ENCODE measurements at places on chromosomes 16 and 17.

- no peak overlapping the region for H3K4me3 ChIP-seq
- no peak overlapping the region for H3K27ac ChIP-seq
- no peaks in the 10 kb centered on the region for H3K4me1 ChIP-seq
- peaks cover 5% of the 10 kb centered on the region for H3K27me3 ChIP-seq
Observed at GRCh38 chr17:16938031-16938430, 33.9 kb downstream of the TNFRSF13B start.

GRCh38 chr17:46929413-46929812, 6.5 kb downstream of the GOSR2 start:
- DNase-seq, result no peak
- no peaks in the 10 kb centered on the region for H3K27me3 ChIP-seq
- peaks cover 43% of the 10 kb centered on the region for H3K36me3 ChIP-seq
- H3K4me3 ChIP-seq, result no peak overlapping the region
- H3K27ac ChIP-seq, result no peak overlapping the region
- H3K4me1 ChIP-seq, result peaks cover 32% of the 10 kb centered on the region

GRCh38 chr17:69235338-69236058, 6.9 kb upstream of the ABCA10 start:
- peaks cover 5% of the 10 kb centered on the region for H3K27me3 ChIP-seq
- peak; percentile 49 for DNase-seq

DNA sequence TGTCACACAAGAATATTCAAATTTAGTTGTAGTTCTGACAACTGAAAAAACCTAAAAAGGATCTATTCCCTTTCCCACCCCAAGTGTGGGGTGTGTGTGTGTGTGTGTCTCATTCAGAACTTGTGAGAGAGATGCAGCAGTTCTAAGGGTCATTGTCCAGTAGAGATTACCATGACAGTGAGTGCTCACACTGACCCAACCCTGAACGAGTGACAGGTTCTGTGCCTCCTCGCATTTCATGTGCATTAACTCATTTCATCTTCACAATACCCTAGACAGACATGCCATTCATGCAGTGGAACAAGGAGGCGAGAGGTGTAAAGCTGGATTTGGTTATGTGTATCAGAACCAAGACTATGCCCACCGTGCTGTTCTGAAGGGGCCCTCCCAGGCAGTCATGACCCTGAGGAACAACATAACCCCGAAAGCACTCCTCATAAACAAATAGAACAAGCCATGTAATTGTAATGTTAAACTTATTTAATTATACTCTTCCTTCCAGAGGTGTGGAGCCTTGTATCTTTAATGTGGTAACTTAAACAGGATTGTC, 102.1 kb downstream of the CLEC16A start:
- H3K27ac ChIP-seq, result peak overlapping the region; percentile 8
- no peaks in the 10 kb centered on the region for H3K27me3 ChIP-seq
- DNase-seq, result no peak
- H3K36me3 ChIP-seq, result peaks cover 60% of the 10 kb centered on the region
- H3K4me3 ChIP-seq, result no peak overlapping the region

DNA sequence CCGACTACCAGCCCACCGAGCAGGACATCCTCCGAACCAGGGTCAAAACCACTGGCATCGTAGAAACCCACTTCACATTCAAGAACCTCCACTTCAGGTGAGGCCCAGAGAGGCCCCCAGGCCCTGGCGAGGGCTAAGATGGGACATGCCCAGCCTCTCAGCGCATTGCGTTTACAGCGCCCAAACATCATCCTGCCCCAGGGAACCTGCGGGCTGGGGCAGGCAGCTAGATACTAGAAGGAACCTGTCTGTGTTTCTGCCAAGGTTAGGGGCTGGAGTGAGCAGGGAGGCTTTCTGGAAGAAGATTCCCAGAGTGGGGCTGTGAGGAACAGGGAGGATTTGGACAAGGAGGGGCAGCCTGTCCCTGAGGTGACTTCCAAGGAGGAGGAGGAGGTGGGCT, 90.6 kb downstream of the AMFR start:
- no peak for DNase-seq
- no peak overlapping the region for H3K4me3 ChIP-seq
- H3K27me3 ChIP-seq, result no peaks in the 10 kb centered on the region
- no peak overlapping the region for H3K27ac ChIP-seq

- DNase-seq, result no peak
- H3K27ac ChIP-seq, result no peak overlapping the region
- H3K36me3 ChIP-seq, result no peaks in the 10 kb centered on the region
- H3K4me1 ChIP-seq, result peaks cover 4% of the 10 kb centered on the region
- peaks cover 38% of the 10 kb centered on the region for H3K27me3 ChIP-seq
Observed at GRCh38 chr16:30621765-30622164, 11.6 kb upstream of the ZNF689 start.

DNA sequence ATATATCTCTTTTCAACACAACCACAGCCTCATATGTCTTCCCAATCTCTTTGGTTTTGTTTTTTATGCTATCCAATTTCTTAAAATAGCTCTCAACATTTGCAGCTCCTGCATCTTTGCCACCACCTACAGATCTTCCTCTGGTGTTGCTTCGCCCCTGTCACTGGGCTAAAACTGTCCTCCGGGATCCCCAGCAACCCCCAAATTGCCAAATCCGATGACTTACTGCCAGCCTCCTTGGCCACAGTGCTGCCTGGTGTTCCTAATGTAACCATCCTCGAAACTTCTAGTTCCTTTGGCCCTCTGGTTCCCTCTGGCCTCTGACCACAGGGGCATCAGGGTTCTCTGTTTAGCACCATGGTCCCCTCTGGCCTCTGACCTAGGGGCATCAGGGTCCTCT, 70.8 kb downstream of the ELAC2 start:
- no peaks in the 10 kb centered on the region for H3K36me3 ChIP-seq
- no peak for DNase-seq

- H3K4me1 ChIP-seq, result peaks cover 37% of the 10 kb centered on the region
- no peaks in the 10 kb centered on the region for H3K36me3 ChIP-seq
- no peak overlapping the region for H3K4me3 ChIP-seq
- no peak overlapping the region for H3K27ac ChIP-seq
Observed at GRCh38 chr16:72847187-72848027, 200.5 kb downstream of the ZFHX3 start.

- H3K4me3 ChIP-seq, result no peak overlapping the region
- no peaks in the 10 kb centered on the region for H3K27me3 ChIP-seq
- no peaks in the 10 kb centered on the region for H3K36me3 ChIP-seq
- no peak for DNase-seq
- H3K27ac ChIP-seq, result no peak overlapping the region
Observed at GRCh38 chr17:61361084-61361483, 38.6 kb upstream of the TBX2 start.
